ENCODE measurements at places on chromosomes 12 and 14.
A peak's percentile ranks its signal among the peaks of the same experiment; 100 is the strongest.

DNA sequence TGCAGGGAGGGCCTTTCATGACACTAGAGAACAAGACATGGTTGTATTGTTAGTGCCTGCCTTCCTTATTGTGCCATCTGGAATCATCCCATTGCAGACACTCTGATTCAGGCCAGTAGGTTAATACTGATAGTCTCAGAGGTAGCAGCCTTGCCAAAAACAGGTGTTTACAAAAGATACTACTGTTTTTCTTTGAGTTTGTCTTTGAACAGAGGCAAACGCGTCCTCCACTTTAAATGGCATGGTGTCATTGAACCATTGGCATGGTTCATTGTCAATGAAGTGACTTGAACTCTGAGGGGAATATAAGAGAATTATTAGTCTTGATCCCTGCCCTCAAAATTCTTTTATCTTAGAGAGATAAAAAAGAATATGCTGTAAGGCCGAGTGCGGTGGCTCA is 4.2 kb downstream of the FNTB start:
- no peak for DNase-seq

GRCh38 chr14:39447175-39447661 is 15.0 kb upstream of the FBXO33 start:
- no peak for DNase-seq

DNA sequence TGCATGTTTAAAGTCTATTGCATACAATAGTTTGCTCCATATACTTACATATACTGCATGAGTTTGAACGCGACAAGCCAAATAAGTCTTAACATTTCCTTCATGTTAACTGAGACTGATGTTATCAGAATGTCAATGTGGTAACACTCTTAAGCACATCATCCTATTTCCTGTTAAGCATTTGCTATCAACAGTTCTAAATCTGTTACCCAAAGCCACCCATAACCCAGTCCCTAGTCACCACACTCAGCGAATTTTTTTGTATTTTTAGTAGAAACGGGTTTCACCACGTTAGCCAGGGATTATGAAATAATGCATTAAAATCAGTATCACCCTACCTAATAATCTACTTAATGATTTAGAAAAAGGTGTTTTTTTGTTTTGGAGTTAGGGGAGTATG is 39.4 kb downstream of the HNRNPC start:
- DNase-seq: no peak

DNA sequence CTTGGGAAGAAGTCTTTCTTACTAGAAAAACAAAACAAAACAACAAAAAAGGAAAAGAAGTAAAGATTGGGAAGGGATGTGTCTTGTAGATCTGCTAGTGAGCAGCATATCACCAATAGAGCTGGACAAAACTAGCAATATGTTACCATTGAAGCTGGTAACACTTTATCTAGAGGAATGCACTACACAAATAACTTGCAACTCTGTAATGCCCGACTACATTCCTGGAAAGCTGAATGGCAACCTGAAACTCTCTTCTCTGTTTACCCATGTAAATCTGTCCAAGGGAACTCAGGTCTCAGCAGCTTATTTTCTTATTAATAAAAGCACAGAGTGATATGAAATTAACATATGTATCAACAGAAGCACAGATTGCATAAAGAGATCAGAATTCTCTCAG is 624.4 kb downstream of the KCNH5 start:
- DNase-seq: no peak

DNA sequence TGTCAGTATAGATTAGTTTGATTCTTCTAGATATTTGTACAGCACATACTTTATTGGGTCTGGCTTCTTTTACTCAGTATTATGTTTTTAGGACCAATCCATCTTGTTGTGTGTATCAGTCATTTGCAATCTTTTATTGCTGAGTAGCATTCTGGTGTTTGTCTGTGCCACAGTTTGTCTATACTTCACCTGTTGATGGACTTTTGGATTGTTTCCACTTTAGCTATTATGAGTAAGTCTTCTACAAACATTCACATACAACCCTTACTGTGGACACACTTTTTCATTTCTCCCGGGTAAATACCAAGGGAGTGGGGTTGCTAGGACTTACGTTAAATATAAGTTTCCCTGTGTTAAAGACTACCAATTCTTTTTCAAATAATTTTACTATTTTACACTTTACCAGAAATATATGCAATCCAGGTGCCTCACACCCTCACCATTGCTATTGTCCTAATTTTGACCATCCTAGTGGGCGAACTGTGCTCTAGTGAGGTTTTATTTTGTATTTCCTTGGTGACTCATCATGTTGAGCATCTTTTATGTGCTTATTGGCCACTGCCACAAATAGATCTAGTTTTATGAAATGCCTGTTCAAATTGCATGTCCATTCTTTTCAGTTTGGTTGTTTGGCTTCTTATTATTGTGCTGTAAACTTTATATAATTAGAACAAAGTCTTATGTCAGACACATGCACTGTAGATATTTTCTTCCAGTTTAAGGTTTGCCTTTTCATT is 304.7 kb upstream of the TMTC1 start:
- no peak for DNase-seq

- DNase-seq: no peak
These were observed 468.4 kb upstream of the FOXG1 start for GRCh38 chr14:28298156-28298555.

- no peak for DNase-seq
These were observed 32.2 kb upstream of the DCD start for GRCh38 chr12:54680374-54680773.

GRCh38 chr14:34051966-34052657 is 101.2 kb upstream of the EGLN3 start:
- DNase-seq: no peak

GRCh38 chr12:102067574-102068258 is 5.9 kb upstream of the WASHC3 start:
- DNase-seq: no peak

GRCh38 chr12:114684098-114684869 is at the start of gene TBX3:
TSS of gene TBX3 (minus strand) at chr12:114684175. CDS start at chr12:114683200, 975 bp downstream.
- DNase-seq: peak; percentile 98

GRCh38 chr12:29427964-29428363 is 47.0 kb upstream of the ERGIC2 start:
- no peak for DNase-seq

DNA sequence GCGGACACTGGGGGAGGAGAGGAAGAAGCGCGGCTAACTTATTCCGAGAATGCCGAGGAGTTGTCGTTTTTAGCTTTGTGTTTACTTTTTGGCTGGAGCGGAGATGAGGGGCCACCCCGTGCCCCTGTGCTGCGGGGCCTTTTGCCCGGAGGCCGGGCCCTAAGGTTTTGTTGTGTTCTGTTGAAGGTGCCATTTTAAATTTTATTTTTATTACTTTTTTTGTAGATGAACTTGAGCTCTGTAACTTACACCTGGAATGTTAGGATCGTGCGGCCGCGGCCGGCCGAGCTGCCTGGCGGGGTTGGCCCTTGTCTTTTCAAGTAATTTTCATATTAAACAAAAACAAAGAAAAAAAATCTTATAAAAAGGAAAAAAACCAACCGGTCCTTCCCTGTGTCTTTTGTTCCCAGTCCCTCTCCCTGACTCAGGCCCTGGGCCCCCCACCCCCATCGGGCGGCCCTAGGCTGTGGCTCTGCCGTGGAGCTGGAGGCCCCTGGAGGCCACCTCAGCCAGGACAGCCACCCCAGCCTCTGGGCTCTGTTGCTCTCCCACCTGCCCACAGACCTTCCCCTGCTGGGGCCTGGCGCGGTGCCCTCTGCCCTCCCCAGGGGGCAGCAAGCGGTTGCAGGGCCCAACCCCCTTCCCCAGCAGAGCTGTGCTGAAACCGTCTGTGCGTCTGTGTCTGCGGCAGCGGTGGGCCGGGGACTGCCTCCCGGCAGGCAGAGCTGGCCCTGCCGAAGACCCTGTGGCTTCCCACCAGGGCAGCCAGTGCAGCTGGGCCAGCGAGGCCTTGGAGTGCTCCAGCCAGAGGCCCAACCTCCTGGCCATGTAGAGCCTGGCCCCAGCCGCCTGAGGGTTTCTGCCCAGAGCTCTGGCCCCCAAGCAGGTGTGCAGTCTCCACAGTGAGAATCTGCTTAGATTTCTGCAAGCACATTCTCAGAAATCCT is 4.0 kb upstream of the CRIP2 start:
- DNase-seq: no peak

DNA sequence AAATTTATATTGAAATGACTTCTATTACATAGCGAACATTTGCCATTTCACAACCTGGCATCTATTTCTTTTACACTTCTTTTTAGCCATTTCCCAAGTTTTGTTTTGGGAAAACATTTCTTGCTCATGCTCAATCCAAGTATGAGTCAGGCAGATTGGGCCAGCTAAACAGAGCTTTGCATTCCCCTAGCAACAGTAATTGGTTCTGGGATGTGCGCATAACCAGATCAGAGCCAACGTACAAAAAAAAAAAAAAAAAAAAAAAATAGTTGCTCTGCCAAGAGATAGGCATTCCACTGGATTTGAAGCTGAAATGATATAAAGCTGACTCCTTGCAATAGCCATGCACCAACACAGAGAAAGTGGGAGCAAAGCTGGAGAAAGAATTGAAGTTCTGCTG is 37.5 kb downstream of the PLCZ1 start:
- DNase-seq: no peak

- DNase-seq: no peak
These were observed 554 bp upstream of the ATF7 start for GRCh38 chr12:53626702-53627169.

- no peak for DNase-seq
These were observed 377.1 kb upstream of the RGS6 start for GRCh38 chr14:71554959-71555612.

- DNase-seq: no peak
These were observed 53.5 kb downstream of the ETV6 start for GRCh38 chr12:11702959-11703358.

GRCh38 chr14:38964630-38965029 is 138.4 kb downstream of the SEC23A start:
- peak; percentile 11 for DNase-seq

DNA sequence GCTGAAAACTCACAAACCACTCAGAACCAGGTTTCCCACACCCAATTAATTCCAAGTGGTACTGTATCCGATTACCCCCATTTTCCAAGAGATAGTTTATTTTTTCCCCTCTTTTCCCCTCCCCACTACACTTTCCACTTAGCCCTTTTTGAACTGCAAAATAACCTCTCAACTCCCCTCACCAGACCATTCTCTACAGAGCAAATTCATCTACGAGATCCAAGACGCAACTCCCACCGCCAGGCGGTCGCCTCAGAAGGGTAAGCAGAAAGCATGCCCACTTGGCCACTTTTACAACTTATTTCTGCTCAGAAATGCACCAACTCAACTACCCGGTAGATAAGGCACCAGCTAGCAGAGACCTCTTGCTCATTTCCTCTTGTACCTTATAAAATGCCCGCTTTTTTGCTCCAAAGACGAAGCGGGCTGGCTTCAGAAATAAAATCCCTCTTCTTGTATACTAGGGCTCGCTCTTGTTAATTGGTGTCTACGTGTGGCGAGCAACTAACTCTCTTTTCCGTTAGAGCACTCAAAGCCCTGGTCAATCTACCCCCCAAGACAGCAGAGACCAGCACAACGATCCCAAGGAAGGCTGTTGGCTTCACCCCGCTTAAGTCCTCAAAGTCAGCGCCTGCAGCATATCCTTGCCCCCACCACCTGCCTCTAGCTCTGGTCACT is 910 bp upstream of the SRP54 start:
- no peak for DNase-seq

DNA sequence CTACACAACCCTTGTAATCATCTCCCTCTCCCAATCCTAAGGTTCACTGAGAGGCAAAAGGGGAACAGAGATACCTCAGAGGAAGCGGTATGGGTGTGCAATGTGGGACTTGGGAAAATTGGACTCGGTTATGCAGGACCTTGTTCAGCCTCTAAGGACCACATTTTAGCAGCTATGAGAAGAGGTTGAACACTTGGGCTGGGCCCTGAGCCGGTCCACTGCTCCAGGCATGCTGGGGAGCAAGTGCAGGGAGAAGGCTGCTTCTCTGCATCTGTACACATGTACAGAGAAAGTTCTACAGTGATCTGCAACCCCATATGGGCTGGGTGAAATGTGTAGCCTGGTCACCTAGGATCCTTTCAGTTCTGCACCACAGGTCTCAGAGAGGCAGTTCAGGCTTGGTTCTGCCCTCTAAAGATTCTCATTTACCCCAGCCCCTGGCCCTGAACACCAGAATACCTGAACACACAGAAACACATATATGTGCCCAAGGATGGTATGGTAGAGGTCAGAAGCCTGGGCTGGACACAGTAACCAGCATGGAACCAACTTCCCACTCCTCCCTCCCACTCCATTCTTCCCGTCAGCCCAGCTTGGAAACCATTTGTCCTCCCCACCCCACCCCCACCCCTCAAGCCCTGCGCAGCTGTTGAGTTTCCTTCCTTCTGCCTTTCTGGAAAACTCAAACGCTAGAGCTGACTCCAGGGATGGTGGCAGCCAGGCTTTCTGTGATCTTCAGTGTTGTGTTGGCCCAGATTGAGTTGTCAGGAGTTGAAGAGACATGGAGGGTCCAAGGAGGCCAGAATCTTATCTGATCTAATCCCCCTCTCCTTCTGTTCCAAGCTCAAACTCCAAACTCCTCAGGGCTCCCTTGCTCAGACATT is 10.4 kb downstream of the HOXC5 start:
- DNase-seq: no peak

DNA sequence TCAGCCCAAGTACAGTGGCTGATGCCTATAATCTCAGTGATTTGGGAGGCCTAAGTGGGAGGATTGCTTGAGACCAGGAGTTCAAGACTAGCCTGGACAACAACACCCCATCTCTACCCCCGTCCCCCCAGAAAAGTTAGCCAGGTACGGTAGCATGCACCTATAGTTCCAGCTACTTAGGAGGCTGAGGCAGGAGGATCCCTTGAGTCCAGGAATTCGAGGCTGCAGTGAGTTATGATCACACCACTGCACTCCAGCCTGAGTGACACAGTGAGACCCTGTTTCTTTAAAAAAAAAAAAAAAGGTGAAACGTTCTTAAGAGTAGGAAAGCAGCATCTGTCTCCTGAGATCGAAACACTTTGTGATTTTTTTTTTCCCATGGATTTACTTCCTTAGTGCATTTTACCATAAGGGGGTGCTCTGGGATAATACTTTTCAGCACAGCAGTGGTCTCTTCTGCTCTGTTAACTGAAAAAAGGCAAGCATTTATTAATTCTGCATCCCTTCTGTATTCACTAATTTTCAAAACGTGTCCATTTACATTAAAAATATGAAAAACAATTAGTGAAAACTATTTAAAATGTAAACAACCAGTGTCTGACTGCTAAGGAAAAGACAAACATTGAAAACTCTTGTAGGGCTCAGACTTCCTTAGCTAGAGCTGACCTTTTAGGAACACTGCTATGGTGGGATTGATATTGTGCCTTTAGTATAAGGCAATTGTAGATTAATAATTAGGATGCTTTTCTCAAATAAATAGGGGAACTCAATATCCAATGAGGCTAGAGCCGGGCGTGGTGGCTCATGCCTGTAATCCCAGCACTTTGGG is 31.2 kb upstream of the USP44 start:
- DNase-seq: no peak

DNA sequence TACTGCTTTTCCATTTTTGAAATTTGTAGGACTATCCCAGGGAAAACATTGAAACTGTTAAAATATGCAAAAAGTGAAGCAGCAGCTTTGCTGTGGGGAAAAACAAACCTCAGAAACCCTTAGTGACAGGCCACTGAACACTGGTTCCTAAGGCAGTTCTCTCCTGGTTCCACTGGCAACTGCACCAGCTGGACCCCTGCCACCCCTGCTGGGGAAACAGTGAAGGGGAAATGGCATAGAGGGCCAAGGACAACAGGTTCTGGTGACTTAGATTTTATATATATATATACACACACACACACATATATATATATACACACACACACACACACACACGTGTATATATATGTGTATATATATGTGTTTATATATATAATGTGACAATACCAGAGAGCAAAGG is 16.2 kb upstream of the KRT7 start:
- no peak for DNase-seq

All from NCI-H510A (cell line).